Posterior cingulate gyrus (tissue), 11 donors: ENCODE measurements at places on chromosomes 4 and X.

GRCh38 chr4:84614891-84615290 lies 32.0 kb downstream of the CDS1 start:
- DNase-seq, result no peak

DNA sequence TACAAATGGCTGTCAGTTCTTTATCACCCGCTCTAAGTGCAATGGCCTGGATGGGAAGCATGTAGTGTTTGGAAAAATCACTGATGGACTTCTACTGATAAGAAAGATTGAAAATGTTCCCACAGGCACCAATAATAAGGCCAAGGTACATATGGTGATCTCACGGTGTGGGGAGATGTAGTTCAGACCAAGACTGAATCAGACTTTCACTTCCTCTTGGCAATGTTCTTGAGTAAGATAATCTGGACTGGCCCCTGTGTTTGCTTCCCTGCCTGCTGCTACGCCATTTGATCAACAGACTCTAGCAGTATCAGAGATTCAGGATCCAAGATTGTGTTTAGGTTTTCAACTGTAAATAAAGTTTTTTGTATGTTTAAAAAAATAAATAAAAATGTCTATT lies 682.2 kb upstream of the AMOT start:
- DNase-seq, result no peak

DNA sequence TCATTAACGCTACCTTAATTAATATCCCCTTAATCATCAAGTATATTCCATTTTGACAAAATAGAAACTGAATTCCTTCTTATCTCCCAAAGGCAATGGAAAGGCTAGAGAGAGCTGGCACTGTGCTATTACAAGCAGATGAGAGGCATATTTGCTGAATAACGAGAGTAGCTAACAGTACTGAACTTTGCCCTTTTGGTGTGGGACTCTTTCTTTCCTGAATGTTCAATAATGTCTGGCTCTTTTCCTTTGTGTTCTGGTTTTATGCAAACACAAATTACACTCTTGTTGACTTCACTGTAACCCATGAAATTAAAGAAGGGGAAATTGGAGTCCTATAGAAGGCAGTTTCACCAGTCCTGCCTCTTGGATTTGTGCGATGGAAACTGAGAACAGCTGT lies 63.5 kb downstream of the SHROOM3 start:
- DNase-seq, result no peak

- no peak for DNase-seq
Measured at GRCh38 chr4:155321006-155321405, 55.8 kb downstream of the MAP9 start.

- no peak for DNase-seq
Measured at GRCh38 chr4:170281027-170281426, 191.3 kb upstream of the AADAT start.

GRCh38 chrX:1334854-1335253 lies 1.7 kb upstream of the IL3RA start:
- DNase-seq, result no peak

DNA sequence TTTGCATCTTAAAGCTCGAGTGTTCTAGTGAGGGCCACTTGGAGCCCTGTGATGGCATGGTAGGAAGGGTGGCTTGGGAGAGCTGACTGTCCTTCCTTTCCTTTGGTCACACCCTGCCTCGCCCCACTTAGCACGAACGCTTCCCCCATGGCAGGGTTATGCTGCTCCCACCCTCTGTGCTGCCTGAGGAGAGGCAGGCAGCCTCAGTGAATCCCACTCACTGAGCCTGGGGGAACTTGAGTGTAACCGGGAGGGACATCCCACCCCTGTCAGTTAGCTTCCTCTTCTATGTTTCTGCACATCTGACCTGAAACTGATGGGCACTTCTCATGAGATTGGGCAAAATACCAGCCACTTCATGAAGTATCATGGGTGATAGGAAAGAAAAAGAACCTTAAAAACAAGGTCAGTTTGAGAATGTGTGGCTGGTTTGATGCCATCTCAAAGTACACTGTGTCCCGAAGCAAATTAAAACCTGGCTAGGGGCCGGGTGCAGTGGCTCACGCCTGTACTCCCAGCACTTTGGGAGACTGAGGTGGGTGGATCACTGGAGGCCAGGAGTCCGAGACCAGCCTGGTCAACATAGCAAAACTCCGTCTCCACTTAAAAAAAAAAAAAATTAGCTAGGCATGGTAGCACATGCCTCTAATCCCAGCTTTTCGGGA lies 10.1 kb downstream of the TKTL1 start:
- peak; percentile 41 for DNase-seq

DNA sequence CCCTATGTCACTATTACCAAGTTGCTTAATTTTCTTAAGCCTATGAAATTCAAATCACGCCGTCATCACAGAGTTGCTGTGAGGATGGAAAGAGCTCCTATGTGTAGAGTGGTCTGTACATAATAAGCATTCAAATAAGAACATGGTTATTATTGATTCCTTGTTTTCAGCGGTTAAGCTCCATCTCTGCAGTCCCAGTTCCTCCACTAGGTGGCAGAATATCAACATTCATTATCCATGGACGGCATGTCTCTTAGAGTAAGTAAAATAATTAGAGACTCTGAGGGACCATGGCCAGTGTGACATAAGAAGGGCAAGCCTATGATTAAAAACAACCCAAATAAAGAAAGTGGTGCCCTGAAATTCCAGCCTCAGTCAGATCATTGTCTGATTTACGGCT lies 132.5 kb upstream of the NHS start:
- DNase-seq, result peak; percentile 17

- no peak for DNase-seq
Measured at GRCh38 chr4:37381040-37381668, 136.6 kb downstream of the NWD2 start.

GRCh38 chrX:102546828-102547493 lies 30.4 kb upstream of the TMSB15A start:
- DNase-seq, result no peak

GRCh38 chr4:10175626-10176025 lies 59.0 kb upstream of the WDR1 start:
- no peak for DNase-seq

GRCh38 chrX:331151-331824 lies 12.7 kb upstream of the GTPBP6 start:
- no peak for DNase-seq

DNA sequence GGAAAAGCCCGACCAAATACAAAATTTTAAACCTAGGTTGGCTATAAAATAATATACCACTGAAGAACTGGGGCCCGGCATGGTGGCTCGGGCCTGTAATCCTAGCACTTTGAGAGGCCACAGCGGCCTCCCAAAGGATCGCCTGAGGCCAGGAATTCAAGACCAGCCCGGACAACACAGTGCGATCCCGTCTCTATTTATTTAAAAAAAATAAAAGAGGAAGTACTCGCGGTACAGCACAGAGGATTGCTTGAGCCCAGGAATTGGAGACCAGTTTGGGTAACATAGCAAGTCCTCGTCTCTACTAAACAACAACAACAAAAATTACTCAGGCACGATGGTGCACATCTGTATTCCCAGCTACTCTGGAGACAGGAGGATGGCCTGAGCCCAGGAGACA lies 44.8 kb upstream of the CDKN2AIP start:
- DNase-seq, result no peak

DNA sequence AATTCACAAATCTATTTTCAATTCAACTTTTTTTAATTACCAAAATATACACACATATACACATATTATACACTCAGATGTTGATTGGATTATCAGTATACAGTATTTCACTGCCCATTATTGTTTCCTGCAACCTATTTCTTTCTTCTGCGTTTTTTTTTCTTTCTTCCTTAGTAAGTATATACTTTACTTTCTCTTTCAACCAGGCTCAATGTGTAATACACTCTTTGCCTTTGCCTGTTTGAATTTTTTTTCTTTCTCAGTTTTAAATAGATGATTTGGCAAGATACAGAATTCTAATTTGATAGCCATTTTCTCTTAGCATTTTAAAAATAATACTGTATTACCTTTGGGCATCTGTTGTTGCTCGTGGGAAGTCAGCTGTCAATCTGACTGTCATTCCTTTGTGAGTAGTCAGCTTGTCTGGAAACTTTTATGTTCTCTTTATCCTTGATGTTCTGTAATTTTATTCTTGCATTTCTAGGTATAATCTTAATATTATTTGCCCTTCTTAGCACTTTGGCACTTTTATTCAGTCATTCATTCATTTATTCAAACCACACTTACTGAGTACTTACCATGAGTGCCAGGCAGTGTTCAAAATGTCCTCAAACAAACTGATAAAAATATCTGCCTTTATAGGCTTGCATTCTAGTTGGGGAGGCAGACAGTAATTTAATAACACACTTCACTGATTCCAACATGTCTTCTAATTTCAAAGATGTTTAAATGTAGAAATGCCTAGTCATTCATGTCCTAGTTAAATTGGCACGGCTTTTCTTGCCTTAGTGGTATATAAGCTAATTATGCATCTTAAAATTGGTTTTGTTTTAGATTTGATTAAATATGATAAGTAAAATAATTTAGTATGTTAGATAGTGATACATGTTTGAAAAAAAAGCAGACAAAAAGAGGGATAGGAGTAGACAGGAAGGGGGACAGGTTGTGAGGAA lies 3.7 kb downstream of the USP38 start:
- no peak for DNase-seq
